ENCODE measurements at places on chromosomes 4 and X. TPM values are rescaled to one million over a fixed set of nuclear protein-coding genes. Genes with fewer than 3 reads are reported as not detected.
A peak's percentile ranks its signal among the peaks of the same experiment; 100 is the strongest.

TMSB4X gene
- 955 TPM for total RNA-seq

HTN3 gene
- not detected for total RNA-seq

MAPK10 gene
- 4.0 TPM for total RNA-seq

BBS12 gene
- 5.4 TPM for total RNA-seq

HELT gene
- total RNA-seq: not detected

USP17L22 gene
- not detected for total RNA-seq

FAM114A1 gene
- total RNA-seq: 19.5 TPM

SSX1 gene
- total RNA-seq: not detected

SCML2 gene
- 1.1 TPM for total RNA-seq

- H3K4me3 ChIP-seq: no peak overlapping the region
- H3K36me3 ChIP-seq: no peaks in the 10 kb centered on the region
- DNase-seq: no peak
- no peak overlapping the region for H3K27ac ChIP-seq
- H3K27me3 ChIP-seq: no peaks in the 10 kb centered on the region
These were observed 7.0 kb upstream of the TRPC5OS start for GRCh38 chrX:111868726-111869638.

DNA sequence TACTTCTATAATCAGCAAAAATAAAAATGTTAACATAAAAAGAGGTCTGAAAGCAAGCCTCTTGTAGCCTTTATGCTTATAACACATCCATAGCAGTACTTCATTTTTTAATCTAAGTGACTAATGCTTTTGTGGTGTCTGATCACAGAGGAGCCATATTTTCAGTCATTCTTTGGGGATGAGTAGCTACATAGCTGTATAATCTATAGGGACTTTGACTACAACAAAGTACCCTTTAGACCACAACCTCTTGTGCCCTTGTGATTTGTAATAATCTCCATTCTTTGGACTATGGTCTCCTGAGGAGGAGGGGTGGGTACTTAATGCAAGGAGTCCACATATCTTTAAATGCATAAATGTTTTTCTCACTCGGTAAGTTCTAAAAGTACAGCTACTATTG lies 9.6 kb downstream of the DRP2 start:
- H3K36me3 ChIP-seq: no peaks in the 10 kb centered on the region
- no peak for DNase-seq
- H3K4me3 ChIP-seq: no peak overlapping the region
- no peaks in the 10 kb centered on the region for H3K27me3 ChIP-seq
- H3K4me1 ChIP-seq: no peaks in the 10 kb centered on the region

- H3K4me3 ChIP-seq: no peak overlapping the region
- DNase-seq: no peak
- H3K4me1 ChIP-seq: peaks cover 3% of the 10 kb centered on the region
- no peaks in the 10 kb centered on the region for H3K27me3 ChIP-seq
These were observed 16.5 kb downstream of the SEPTIN11 start for GRCh38 chr4:76965866-76966579.

GRCh38 chr4:18980516-18981233 lies 959.1 kb upstream of the LCORL start:
- H3K4me3 ChIP-seq: no peak overlapping the region
- no peaks in the 10 kb centered on the region for H3K4me1 ChIP-seq
- no peak overlapping the region for H3K27ac ChIP-seq
- H3K27me3 ChIP-seq: no peaks in the 10 kb centered on the region
- no peaks in the 10 kb centered on the region for H3K36me3 ChIP-seq

- no peak overlapping the region for H3K4me3 ChIP-seq
- peak overlapping the region; percentile 18 for H3K27ac ChIP-seq
- peaks cover 3% of the 10 kb centered on the region for H3K4me1 ChIP-seq
- no peak for DNase-seq
- H3K27me3 ChIP-seq: no peaks in the 10 kb centered on the region
These were observed 230.1 kb upstream of the FAT1 start for GRCh38 chr4:186953599-186954260.

GRCh38 chrX:123277821-123278220 lies 93.7 kb downstream of the GRIA3 start:
- no peaks in the 10 kb centered on the region for H3K36me3 ChIP-seq
- H3K4me1 ChIP-seq: no peaks in the 10 kb centered on the region
- H3K27me3 ChIP-seq: no peaks in the 10 kb centered on the region
- no peak overlapping the region for H3K27ac ChIP-seq
- no peak overlapping the region for H3K4me3 ChIP-seq

DNA sequence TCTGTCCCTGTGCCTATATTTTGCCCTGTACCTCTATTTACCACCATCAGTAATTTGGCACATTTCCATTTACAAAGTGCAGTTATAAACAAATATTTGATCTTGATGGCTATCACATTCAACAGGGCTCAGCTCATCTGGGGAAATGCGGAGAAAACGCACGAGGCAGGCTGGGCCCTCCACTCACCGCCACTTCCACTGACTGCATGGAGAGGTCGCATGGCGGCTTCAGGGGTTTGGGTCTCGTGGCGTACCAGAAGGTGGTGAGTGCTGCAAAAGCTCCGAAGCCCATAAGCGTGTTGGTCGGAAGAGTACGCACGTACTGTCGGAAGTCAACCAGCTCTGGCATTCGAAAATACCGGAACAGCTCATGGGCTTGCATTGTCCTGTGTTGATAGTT lies 22.6 kb downstream of the ACSL1 start:
- H3K27ac ChIP-seq: peak overlapping the region; percentile 95
- no peaks in the 10 kb centered on the region for H3K27me3 ChIP-seq
- peaks cover 84% of the 10 kb centered on the region for H3K4me1 ChIP-seq
- DNase-seq: no peak

- H3K27ac ChIP-seq: no peak overlapping the region
- DNase-seq: no peak
- H3K27me3 ChIP-seq: no peaks in the 10 kb centered on the region
- H3K4me3 ChIP-seq: no peak overlapping the region
- no peaks in the 10 kb centered on the region for H3K36me3 ChIP-seq
These were observed 112.2 kb downstream of the SNCA start for GRCh38 chr4:89724716-89725115.

- no peak overlapping the region for H3K27ac ChIP-seq
- no peak for DNase-seq
- H3K36me3 ChIP-seq: no peaks in the 10 kb centered on the region
- no peak overlapping the region for H3K4me3 ChIP-seq
- no peaks in the 10 kb centered on the region for H3K4me1 ChIP-seq
These were observed 55.5 kb upstream of the PAK3 start for GRCh38 chrX:111040377-111041017.

GRCh38 chr4:8857766-8858700 lies 13.6 kb downstream of the HMX1 start:
- no peak overlapping the region for H3K27ac ChIP-seq
- peak overlapping the region; percentile 47 for H3K4me3 ChIP-seq
- DNase-seq: no peak
- H3K27me3 ChIP-seq: peaks cover 100% of the 10 kb centered on the region

DNA sequence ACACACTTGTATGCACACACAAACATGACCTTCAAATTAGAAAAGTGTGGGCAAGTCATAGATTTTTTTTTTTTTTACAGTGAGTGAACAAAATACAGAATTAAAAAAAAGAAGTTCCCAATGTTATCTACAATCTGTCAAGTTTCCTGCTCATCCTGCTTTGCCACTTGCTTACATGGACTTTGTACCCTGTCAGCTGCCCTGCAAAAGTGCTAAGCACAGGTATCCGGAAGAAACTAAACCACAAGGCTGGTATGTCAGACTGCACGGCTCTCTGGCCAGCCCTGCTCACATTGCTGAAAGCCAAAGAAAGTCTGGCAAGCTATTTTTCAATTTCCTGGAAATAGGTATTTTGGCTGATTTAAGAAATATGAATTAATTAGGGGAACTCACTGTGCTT lies 38.9 kb upstream of the BCLAF3 start:
- no peak overlapping the region for H3K4me3 ChIP-seq
- DNase-seq: no peak
- no peak overlapping the region for H3K27ac ChIP-seq
- H3K4me1 ChIP-seq: no peaks in the 10 kb centered on the region

- H3K27ac ChIP-seq: no peak overlapping the region
- no peaks in the 10 kb centered on the region for H3K27me3 ChIP-seq
- H3K4me1 ChIP-seq: peaks cover 23% of the 10 kb centered on the region
- no peaks in the 10 kb centered on the region for H3K36me3 ChIP-seq
- no peak for DNase-seq
These were observed 4.5 kb downstream of the PRRG1 start for GRCh38 chrX:37353646-37354045.

DNA sequence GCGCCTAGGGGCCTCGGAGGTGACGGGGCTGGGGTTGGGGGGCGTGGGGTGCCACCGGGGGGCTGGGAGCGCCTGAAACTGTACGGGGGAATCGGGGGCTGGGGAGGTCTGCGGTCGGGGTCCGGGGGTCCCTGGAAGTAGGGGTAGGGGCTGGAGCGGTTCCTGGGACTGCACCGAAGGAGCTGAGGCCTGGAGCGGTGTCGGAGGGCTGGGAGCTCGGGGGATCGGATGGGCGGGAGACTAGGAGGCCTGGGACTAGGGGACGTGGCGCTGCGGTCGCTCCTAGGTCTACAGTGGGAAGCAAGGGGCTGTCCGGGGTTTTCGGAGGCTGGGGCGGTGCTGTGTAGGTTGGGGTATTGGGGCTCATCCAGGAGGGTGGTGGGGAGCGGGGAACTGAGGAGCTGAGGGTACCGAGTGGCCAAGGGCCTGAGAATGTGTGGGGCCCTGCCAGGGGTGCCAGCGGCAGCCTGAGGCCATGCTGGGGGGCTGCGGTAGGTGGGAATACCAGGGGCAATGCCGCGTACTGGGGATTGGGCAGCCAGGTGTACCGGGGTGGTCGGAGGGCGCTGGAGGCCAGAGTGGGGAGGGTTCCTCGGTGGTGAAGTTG lies 562 bp downstream of the AKAP17A start:
- H3K4me1 ChIP-seq: peaks cover 46% of the 10 kb centered on the region
- no peak for DNase-seq
- H3K36me3 ChIP-seq: peaks cover 35% of the 10 kb centered on the region
- H3K4me3 ChIP-seq: peak overlapping the region; percentile 90
- no peaks in the 10 kb centered on the region for H3K27me3 ChIP-seq
- H3K27ac ChIP-seq: peak overlapping the region; percentile 89

- no peak overlapping the region for H3K27ac ChIP-seq
- DNase-seq: no peak
- no peak overlapping the region for H3K4me3 ChIP-seq
- no peaks in the 10 kb centered on the region for H3K27me3 ChIP-seq
These were observed 17.1 kb downstream of the VSIG4 start for GRCh38 chrX:66022632-66023384.

DNA sequence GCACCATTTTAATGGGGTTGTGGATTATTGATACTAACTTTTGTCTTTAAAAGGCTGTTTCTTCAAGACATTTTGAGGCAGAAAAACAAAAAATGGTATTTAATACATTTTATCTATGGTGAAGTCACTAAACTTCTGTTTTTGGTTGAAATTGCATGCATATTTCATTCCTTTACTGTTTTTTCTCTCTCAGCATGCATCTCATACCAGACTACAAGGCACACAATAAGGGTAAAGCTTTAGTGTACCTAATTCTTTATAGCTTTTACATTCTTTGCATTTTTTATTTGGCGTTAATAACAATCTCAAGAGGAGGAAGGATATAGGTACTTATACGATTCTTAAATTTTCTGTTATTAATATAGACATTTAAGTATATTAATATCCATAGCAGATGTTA lies 151.0 kb upstream of the DKK2 start:
- H3K4me1 ChIP-seq: no peaks in the 10 kb centered on the region
- DNase-seq: no peak
- no peaks in the 10 kb centered on the region for H3K27me3 ChIP-seq
- no peaks in the 10 kb centered on the region for H3K36me3 ChIP-seq
